ENCODE measurements at places on chromosomes 13 and 19.

DNA sequence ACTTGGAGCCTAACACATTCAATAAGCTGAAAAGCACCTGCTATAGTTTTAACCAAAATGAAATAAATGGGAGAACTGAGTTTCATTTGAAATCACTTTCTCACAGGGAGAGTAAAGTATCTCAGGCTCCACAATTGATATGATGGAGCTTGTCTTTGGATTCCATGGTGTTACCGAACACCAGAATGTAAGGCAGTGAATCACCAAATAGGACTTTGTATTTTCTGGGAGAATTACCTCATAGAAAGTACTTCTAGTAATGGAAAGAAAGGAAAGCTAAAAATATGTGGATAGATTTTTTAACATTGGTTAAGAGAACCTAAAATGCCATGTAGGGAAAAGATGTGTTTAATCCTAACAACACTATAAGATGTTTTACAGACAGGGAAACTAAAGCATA is 123.6 kb downstream of the NALCN start:
- no peak for DNase-seq

DNA sequence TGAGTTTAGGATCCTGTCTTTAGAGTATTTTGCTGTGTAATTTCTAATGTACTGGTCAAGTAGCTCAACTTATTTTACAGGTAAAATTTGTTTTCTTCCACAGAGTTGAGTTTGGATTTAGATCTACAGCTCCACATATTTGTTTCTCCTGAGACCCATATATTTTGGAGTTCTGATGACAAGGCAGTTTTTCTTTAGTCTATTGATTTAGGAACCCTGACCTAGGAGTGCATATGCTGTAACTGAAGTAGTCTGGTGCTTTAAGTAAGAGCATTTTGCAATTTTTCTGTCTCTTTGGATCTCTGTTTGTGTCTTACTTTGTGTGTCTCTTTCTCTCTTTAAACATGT is 19.5 kb upstream of the SPRY2 start:
- DNase-seq = no peak

DNA sequence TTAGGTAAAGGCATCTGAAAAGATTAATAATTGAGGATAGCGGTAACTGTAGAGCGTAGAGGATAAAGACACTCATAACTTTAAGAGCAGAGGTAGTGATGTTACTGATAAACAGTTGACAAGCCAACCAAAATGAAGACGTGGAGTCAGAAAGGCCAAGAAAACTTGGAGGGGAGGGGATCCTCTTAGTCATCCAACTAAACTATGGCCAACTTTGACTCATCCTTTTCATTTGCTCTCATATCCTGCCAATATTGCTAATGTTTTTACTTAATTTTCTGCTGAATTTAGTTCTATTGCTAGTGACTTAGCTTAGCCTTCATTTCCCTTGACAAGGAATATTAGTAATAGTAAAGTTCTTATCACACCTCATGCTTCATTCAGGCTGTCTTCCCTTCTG is 13.4 kb downstream of the ITGBL1 start:
- no peak for DNase-seq

DNA sequence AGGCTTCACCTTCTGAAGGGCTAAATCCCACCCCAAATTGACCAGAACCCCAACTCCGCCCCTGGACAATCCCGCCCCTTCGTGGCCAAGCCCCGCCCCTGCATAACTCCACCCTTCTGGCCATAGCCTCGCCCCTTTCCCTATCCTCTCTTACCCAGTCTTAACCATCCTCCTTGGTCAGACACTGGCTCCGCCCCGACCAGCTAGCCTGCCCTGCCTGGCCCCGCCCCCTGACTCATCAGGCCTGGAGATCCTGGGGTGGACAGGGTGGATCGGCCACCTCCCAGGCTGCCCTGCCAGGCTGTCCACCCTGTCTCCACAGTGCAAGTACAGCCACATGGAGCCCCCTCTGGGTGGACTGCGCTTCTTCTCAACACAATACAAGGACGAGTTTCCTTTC is 8.0 kb upstream of the ZNF358 start:
- no peak for DNase-seq

DNA sequence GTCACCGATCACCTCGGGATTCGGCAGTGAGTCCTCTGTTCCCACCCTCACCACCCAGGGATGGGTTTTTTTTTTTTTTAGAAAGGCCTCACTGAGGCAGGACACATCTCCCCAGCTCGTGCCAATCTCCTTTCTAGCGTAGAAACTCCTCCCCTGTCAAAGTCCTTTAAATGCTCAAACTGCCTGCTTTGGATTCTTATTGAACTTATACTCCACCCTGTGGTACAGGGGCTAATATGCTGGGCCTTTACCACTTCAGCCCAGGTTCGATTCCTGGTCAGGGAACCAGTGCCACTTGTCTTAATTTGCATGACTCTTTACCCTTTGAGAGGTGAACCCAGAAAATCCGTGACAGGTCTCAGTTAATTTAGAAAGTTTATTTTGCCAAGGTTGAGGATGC is 8.3 kb upstream of the ZNF14 start:
- DNase-seq = no peak

DNA sequence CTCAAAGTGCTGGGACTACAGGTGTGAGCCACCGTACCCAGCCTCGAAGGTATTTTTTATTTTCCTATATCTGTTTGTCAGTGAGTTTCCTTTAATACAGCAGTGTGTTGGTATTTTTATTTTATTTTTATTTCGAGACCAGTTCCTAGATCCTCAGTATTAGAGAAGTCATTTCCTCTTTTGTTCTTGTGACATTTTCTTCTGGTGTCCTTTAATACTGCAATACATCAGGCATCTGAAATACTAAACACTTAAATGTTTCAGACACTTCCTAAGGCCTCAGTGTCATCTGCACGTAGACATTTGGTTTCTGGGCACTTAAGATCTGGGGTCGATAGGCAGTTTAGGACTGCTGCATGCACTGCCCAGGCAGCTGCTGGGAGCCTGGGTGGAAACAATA is 22.5 kb downstream of the GATAD2A start:
- DNase-seq = no peak

DNA sequence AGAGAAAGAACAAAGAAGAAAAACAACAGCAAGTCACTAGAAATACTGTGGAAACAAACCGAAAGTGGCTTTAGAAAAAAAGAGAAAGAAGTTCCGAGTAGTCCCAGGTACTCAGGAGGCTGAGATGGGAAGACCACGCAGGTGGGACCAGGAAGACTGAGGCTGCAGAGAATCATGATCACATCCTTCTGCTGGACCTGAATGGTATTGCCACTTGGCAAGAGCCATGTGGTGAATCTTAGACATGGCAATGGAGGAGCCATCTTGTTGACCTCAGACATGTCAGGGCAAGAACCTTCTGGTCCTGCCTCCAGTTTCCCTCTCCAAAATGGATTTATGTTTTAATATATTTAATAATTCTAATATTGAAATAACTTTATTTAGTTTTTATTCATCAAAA is 37.4 kb upstream of the ZNF724 start:
- DNase-seq = no peak

- no peak for DNase-seq
Observed at GRCh38 chr13:95703576-95703975, 26.6 kb downstream of the DNAJC3 start.

- DNase-seq = no peak
Observed at GRCh38 chr13:100019780-100020356, 38.3 kb downstream of the ZIC2 start.

DNA sequence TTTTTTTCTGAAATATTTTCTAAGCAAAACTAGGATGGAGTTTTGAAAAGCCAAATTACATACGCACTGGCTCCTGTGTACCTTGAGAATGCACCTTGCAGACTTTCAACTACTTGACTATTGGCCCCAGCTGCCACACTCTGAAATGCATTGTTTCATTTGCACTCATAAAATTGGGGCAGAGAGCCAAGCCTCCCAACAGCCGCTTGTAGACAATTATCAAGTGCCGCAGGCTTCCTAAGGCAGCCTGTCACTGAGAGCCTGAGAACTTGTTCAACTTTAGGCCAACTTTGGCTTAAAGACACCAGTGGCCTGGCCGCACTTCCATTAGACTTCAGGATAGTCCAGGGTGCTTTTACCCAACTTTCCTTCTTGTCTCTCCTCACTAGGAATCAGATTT is 115.7 kb upstream of the STARD13 start:
- no peak for DNase-seq

DNA sequence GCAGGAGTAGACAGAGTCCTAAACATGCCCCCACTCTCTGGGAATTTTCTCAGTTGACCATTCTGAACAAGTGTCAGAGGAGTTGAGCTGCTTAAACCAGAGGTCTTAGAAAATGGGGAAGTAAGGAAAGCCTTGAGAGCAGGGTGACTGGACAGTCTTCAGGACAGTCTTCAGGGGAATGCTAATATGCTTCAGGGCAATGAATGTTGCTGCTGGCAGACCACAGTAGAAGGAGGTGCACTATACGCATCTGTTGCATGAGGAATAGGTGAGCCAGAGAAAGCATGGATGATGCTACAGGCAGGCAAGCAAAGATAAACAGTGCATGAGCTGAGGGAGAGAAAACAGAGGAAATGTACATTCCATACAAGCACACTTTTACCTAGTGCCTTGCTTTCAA is 196.6 kb upstream of the GPR12 start:
- DNase-seq = no peak

DNA sequence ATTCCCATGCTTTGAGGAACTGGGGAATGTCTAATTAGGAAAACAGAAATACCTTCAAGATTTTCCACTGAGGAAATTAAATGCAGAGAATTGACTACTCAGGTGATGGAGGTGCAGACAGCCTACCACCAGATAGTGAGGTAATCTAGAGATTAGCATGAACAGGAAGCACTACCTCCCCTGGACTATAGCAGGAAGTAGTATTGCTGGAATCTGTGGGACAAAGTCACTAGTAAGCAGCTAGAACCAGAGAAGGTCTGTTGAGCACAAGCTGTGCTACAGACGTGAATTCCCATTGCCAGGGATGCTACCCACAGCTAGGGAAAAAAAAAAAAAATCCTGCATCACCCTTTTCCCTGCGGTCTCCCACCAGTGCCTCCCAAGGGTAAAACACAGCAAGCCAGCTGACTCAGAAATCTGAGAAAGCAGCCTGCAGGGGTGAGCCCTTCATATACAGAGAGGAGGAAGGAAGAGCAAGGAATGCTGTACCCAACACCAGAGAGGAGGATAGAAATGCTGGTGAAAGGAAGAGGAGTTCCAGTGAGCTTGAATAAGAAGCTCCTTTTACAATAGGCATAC is 10.2 kb downstream of the ENOX1 start:
- no peak for DNase-seq

- no peak for DNase-seq
Observed at GRCh38 chr13:35768551-35768950, 292.1 kb upstream of the MAB21L1 start.

DNA sequence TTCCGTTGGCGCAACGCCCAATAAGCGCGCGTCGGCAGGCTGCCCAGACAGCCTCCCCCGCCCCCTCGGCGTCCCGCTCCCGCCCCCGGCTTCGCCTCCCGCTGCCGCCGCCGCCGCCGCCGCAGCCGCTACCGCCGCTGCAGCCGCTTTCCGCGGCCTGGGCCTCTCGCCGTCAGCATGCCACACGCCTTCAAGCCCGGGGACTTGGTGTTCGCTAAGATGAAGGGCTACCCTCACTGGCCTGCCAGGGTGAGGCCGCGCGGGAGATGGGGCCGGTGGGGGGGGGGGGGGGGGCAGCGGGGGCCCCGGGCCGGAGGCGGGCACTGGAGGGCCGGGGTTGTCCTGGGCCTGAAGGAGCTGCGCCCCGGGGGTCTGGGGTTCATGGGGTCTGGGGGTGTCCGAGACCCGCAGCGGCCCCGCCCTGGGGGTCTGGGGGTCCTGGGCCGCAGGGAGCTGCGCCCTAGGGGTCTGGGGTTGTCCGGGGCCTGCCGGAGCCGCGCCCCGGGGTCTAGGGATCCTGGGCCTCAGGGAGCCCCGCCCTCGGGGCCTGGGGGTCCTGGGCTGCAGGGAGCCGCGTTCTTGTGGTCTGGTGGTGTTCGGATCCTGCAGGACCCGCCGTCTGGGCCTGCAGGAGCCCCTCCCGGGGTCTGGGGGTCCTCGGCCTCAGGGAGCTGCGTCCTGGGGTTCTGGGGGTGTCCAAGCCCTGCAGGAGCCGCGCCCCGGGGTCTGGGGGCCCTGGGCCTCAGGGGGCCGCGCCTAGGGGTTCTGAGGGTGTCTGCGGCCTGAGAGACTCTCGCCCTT is at the start of gene HDGFL2:
Gene HDGFL2 (plus strand): TSS at position 124 of the 801 bp plus-strand sequence. CDS start 54 bp downstream, at position 178.
- DNase-seq = no peak

DNA sequence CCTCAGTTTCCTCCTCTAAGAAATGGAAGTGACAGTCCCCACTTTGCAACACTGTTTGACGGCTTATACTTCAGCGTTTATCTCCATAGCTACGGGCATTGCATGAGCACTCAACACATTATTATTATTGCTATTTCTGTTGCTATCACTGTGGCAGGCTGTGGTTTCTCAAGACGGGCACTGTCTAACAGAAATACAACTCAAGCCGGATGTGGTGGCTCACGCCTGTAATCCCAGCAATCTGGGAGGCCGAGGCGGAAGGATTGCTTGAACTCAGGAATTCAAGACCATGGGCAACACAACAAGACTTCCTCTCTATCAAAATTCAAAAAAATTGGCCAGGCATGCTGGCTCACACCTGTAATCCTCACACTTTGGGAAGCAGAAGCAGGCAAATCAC is 4.9 kb upstream of the ZSWIM4 start:
- no peak for DNase-seq

- no peak for DNase-seq
Observed at GRCh38 chr13:21115231-21115630, 53.8 kb upstream of the LATS2 start.

GRCh38 chr13:78910147-78910546 is 251.2 kb upstream of the OBI1 start:
- DNase-seq = no peak

GRCh38 chr19:32407004-32407992 is 1.7 kb downstream of the DPY19L3 start:
- DNase-seq = peak; percentile 30

GRCh38 chr13:20359335-20359734 is 127.2 kb upstream of the GJB6 start:
- DNase-seq = no peak

DNA sequence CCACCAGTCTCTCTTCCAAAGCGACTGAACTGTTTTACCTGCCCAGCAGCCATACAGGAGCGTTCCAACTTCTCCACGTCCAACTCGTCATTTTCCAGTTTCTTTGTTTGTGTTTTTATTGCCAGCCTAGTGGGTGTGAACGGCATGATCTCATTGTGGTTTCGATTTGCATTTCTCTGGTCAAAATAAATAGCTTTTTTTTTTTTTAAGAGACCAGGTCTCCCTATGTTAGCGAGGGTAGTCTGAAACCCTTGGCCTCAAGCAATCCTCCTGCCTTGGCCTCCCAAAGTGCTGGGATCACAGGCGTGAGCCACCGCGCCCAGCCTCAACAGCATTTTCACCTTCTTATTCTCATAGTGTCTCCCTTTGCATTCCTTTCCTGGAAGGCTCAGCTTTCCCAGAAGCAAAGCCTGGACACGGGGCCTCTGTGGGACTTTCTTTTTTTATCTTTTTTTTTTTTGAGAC is 4.2 kb upstream of the JSRP1 start:
- DNase-seq = no peak

DNA sequence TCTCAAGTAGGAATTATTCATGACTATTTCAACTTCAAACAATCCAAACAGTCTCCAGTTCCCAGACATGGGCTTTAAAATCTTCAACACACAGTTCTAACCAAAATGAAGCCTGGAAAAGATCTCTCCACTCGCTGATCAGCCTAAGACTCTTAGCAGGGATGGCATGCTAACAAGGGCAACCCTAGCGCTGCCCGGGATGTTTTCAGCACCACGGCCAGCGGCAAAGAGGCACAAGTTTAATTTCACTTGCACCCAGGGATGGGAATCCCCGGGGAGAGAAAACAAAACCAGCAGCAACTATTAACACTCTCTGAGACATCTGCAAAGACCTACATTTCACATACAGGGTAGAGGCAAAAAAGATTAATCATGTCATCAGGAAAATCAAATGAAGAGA is 43.0 kb downstream of the CACNA1A start:
- no peak for DNase-seq
